Motor neuron (in vitro differentiated cells): ENCODE measurements at places on chromosomes 1 and 21. TPM values are rescaled to one million over a fixed set of nuclear protein-coding genes. Genes with fewer than 3 reads are reported as not detected.

The MPL gene
- total RNA-seq, result not detected in 2 replicates

The GPR25 gene
- not detected in 2 replicates for total RNA-seq

The XPR1 gene
- 24.0 and 27.0 TPM in 2 replicates for total RNA-seq

The SYCP1 gene
- total RNA-seq, result not detected in 2 replicates

The CD1B gene
- total RNA-seq, result not detected in 2 replicates

The TSACC gene
- total RNA-seq, result 0.64 and 0.71 TPM in 2 replicates

The ANXA9 gene
- 0.56 and 1.0 TPM in 2 replicates for total RNA-seq
